ENCODE measurements at places on chromosomes 1 and 21. TPM values are rescaled to one million over a fixed set of nuclear protein-coding genes. Genes with fewer than 3 reads are reported as not detected.

- peaks cover 11% of the 10 kb centered on the region for H3K4me1 ChIP-seq
- no peaks in the 10 kb centered on the region for H3K27me3 ChIP-seq
- H3K4me3 ChIP-seq = no peak overlapping the region
- H3K36me3 ChIP-seq = no peaks in the 10 kb centered on the region
Measured at GRCh38 chr1:114468710-114469468, 42.1 kb downstream of the TRIM33 start.

DNA sequence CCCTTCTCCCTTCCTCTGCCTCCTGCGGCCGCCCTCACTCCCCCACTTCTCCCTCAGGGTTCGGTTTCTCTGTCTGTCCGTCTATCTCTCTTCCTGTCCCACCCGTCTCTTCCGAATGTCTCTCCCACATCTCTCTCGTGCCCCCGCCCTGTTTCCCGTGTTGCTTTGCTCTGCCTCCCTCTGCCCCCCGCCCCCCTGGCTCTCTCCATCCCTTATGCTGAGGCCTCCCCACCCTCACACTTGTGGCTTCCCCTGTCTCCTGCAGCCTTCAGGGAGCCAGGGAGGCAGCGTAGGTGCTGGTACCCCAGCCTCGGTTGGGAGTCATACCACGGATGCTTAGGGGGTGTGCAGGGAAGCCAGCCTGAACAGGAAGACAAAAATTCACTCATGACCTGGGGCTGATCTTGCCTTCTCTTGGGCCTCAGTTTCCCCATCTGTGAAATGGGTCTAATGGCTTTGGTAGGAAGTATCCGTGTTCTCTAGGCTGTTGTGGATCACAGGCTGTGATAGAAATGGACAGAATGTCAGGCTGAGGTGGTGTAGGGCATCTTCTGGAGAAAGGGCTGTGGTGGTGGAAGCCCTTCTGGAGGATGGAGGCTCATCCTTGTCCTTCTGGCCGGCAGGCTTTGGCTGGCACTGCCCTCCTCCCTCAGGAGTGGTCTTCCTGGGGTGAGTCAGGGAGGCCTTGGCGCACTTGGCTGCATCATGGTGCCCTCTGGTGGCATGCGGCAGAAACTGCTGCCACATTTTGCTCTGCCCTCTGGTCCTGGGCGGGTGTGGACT, 55.5 kb downstream of the FOXO6 start:
- no peaks in the 10 kb centered on the region for H3K36me3 ChIP-seq
- H3K4me1 ChIP-seq = no peaks in the 10 kb centered on the region
- DNase-seq = peak; percentile 74
- H3K27me3 ChIP-seq = peaks cover 8% of the 10 kb centered on the region

Gene DCST2
- 0.90 TPM for total RNA-seq

Gene ASAP3
- total RNA-seq = 10.4 TPM

Gene RIMS3
- total RNA-seq = 5.4 TPM

GRCh38 chr1:89987159-89987819, 7.6 kb upstream of the ZNF326 start:
- no peak overlapping the region for H3K27ac ChIP-seq
- no peaks in the 10 kb centered on the region for H3K36me3 ChIP-seq

DNA sequence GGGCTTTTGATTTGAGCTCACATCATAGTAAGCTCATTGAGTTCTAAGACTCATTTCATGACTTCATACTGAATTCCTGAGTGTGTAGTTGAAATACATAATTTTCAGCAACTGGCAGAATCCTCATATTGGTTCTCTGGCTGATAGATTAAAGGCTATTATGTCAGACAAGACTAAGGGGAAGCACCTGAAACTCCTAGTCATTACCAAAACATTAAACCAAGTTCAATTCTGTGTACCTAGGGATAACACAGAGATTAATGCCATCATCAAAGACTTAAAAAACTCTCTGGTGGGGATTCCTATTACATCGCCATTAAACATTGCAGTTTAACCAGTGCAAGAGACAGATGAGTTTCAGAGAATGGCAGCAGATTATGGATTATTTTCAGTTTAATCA, 339.1 kb downstream of the PTPRC start:
- H3K4me1 ChIP-seq = no peaks in the 10 kb centered on the region
- H3K27me3 ChIP-seq = no peaks in the 10 kb centered on the region
- no peak overlapping the region for H3K27ac ChIP-seq
- no peak for DNase-seq

Gene RPE65
- total RNA-seq = not detected

DNA sequence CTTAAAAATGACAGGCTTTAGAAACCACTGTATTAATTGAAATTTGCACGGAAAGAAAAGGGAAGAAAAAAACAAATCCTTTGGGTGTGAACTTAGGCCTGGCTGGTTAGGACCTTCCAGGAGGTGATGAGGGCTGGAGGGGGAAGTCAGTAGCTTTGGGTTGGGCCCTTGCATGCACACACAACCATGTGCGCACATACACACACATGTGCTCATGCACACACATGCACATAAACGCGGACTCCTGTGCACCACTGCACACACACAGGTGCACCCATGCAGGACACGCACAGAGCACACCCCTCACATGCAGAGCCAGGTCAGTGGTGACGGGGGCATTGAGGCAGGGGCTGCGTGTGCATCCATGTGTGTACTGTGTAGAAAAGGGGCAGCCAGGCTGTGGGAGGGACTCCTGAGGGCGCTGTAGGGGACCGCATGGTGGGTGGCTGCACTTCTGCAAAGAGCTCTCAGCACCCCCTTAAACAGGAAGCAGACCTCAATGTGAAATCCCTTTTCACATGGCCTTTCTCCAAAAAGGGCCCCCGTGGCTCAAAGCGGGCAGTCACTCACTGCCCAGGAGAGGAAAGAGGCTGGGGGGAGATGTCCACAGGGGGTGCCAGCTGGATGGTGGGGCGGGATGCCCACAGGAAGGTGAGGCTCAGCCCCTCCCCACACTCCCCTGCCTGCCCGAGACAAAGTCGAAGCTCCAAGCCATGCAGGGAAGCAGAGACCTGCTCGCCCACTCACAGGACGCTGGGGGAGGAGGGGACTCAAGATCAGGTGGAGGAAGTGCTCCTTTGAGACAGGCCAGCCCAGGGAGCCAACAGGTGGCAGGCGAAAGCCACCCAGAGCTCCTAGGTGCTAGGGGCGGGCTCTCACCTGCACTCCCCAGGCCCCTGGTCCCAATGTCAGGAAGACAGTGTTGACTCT, 95.2 kb downstream of the ITPKB start:
- no peaks in the 10 kb centered on the region for H3K27me3 ChIP-seq
- H3K4me1 ChIP-seq = peaks cover 70% of the 10 kb centered on the region
- H3K27ac ChIP-seq = peak overlapping the region; percentile 68
- H3K36me3 ChIP-seq = peaks cover 70% of the 10 kb centered on the region
- H3K4me3 ChIP-seq = peak overlapping the region; percentile 11

Gene PRDM16
- 0.22 TPM for total RNA-seq

DNA sequence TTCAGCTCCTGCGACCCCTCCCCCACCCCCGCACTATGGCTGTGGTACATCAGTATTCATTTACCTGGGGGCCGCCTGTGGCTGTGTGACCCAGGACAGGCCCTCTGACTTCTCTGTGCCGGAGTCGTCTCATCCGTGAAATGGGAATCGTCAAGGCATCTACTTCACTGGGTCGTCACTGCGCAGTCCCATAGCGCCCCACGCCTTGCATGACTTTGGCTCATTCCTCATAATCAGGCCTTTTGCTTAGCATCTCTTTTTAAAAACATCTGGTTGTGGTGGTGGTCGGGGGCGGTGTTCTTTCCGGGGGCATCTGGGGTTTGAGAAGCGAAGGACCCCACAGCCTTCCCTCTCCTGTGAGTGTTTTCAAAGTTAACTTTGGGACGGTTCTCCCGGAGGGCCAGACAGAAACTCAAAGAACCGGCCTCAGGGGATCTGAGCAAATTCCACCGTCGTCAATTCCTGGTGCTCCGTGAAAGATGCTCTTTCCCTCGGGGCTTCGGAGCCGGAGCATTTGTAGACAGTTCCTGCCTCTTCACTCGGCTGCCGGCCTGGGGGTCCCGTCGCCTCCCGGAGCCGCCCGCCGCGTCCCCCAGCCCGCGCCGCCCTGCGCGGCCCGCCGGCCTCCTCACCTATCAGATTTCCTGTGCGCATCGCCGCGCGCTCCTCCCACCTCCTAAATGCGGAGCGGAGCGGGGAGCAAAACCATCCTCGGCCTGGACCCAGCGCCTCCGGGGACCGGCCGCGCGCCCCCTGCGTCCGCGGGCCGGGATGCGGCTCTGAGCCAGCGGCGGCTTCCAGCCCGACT, at the start of gene B3GALT5:
Gene B3GALT5 (plus strand): TSS at position 708 of the 808 bp plus-strand sequence. CDS start 47,620 bp downstream, outside the sequence.
- peaks cover 23% of the 10 kb centered on the region for H3K27me3 ChIP-seq
- no peaks in the 10 kb centered on the region for H3K36me3 ChIP-seq
- no peaks in the 10 kb centered on the region for H3K4me1 ChIP-seq
- DNase-seq = no peak
- no peak within 1 kb of the TSS for H3K4me3 ChIP-seq

DNA sequence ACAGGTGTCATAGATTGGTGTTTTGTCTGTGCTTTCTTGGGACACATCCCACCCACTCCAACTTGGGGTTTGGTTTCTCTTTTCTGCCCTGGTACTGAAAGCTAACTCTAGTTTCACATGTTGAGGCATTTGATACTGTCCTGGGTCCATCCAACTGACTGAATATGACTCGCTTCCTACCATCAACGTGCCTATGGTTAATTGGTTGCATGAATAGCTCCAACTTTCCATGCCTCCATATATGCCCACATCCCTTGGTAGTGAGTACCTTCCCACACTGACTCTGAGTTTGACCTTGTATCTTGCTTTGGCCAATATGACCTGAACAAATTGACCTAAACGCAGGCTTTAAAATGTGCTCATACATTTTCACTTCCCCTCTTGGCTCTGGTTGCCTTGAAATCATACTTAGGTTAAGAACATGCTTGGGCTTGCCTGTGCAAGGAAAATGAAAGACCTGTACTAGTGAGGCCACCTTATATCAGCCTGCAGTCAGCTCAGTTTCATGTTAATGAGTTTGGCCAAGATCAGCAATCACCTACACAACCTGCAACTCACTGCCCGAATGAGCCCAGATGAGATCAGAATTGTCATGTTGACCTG, 81.0 kb upstream of the KCNK2 start:
- H3K36me3 ChIP-seq = no peaks in the 10 kb centered on the region
- H3K27ac ChIP-seq = no peak overlapping the region
- H3K4me3 ChIP-seq = no peak overlapping the region
- H3K4me1 ChIP-seq = no peaks in the 10 kb centered on the region

DNA sequence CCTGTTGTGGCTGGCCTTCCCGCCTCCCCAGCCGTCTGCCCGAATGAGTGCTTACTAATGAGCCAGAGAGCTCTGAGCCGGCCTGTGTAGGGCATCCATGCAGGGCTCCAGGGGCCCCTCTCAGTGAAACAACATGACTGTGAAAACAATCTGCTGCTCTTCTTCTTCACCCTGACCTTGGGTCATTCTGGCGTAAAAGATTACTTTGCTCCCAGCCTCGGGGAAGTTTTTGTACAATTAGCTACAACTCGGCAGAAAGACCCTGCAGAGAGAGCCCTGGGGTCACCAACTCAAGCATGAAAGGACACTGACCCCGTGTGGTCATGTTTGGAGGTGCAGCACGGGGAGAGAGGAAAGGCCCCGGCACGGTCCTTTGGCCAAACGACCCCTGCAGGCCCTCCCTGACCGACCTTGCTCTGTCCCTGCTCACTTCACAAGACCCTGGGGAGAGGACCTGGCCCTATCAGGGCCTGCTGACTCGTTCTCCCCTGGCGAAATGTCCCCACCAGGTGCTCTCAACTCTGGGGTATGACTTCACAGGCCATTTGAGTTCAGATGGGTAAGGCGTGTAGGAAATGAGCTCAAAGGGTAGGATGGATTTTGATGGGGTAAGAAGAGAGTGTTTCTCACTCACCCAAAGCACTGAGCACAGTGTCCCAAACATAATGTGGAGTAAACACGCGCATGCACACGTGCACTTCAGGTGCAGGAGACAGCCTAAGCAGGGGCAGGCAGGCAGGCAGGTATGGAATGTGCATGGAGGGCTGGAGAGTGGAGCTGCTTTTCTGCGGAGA, 22.9 kb upstream of the FAM20B start:
- H3K4me3 ChIP-seq = no peak overlapping the region
- peaks cover 22% of the 10 kb centered on the region for H3K4me1 ChIP-seq
- DNase-seq = peak; percentile 82
- no peaks in the 10 kb centered on the region for H3K27me3 ChIP-seq

- H3K36me3 ChIP-seq = no peaks in the 10 kb centered on the region
- H3K27ac ChIP-seq = no peak overlapping the region
- H3K4me3 ChIP-seq = no peak overlapping the region
- H3K27me3 ChIP-seq = no peaks in the 10 kb centered on the region
- H3K4me1 ChIP-seq = peaks cover 3% of the 10 kb centered on the region
Measured at GRCh38 chr1:207002724-207003146, 29.8 kb downstream of the C1orf116 start.

Gene SH2D5
- total RNA-seq = 0.29 TPM

GRCh38 chr1:228318823-228319241, 87.8 kb downstream of the TRIM11 start:
- no peaks in the 10 kb centered on the region for H3K36me3 ChIP-seq
- H3K4me1 ChIP-seq = no peaks in the 10 kb centered on the region
- H3K27ac ChIP-seq = no peak overlapping the region
- DNase-seq = no peak

GRCh38 chr21:25133939-25134338, 473.3 kb downstream of the MRPL39 start:
- H3K27ac ChIP-seq = no peak overlapping the region
- no peaks in the 10 kb centered on the region for H3K4me1 ChIP-seq
- H3K36me3 ChIP-seq = no peaks in the 10 kb centered on the region
- DNase-seq = no peak
- H3K27me3 ChIP-seq = no peaks in the 10 kb centered on the region
- no peak overlapping the region for H3K4me3 ChIP-seq

- peaks cover 2% of the 10 kb centered on the region for H3K27me3 ChIP-seq
- peak; percentile 70 for DNase-seq
- no peaks in the 10 kb centered on the region for H3K36me3 ChIP-seq
Measured at GRCh38 chr1:151472856-151473731, 13.8 kb upstream of the POGZ start.

Gene CHIA
- not detected for total RNA-seq

Gene RNU1-1
- total RNA-seq = 4,541 TPM

- H3K27me3 ChIP-seq = no peaks in the 10 kb centered on the region
- H3K4me3 ChIP-seq = no peak overlapping the region
- H3K4me1 ChIP-seq = peaks cover 16% of the 10 kb centered on the region
- DNase-seq = no peak
Measured at GRCh38 chr1:115092175-115092574, 2.9 kb upstream of the TSPAN2 start.

Gene ADGRB2
- 1.6 TPM for total RNA-seq

Gene RGS8
- total RNA-seq = not detected

Gene FAM151A
- total RNA-seq = not detected

DNA sequence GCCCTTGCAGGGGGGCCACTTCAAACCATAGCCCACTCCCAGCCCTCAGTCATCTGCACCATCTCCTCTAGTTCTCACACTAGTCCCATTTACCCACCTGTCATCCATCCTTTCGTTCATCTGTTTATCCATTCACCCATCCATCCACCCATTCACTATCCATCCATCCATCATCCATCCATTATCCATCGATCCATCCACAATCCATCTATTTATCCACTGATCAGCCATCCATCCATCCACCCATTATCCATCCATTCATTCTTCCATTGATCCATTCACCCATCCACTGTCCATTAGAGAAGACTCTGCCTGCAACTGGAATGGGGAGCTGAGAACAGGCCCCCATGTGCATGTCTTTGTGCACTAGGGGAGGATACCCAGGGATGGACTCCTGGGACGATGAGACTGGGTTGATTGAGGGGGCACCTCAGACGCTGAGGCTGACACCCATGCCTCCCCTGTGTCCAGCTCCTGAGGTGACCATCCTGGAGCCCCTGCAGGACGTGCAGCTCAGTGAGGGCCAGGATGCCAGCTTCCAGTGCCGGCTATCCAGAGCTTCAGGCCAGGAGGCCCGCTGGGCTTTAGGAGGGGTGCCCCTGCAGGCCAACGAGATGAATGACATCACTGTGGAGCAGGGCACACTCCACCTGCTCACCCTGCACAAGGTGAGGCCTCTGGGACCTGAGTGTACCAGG, 97.9 kb downstream of the TRIM11 start:
- no peaks in the 10 kb centered on the region for H3K27me3 ChIP-seq
- H3K36me3 ChIP-seq = no peaks in the 10 kb centered on the region
- DNase-seq = no peak
- H3K4me3 ChIP-seq = no peak overlapping the region
- H3K27ac ChIP-seq = no peak overlapping the region

Data from B cell (primary cell).